ENCODE measurements at places on chromosomes 11 and 22.

DNA sequence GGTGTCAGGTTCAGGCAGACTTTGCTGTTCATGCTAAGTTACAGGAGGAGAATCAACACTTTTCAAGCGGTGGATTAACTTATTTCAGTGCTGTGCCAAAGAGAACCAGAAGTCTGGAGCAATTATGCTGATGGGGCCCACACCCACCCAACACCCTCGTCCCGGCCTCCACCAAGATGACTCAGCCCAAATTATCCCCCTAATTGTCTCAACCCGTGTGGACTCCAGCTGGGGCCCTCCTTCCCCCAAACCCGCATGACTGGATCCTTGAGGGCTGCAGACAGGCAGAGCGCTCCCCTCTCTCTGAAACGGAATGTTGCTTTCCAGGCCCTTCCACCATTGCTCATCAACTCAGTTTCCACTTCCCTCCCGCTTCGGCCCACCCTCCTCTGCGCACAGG lies 34.6 kb upstream of the MN1 start:
- DNase-seq: no peak

DNA sequence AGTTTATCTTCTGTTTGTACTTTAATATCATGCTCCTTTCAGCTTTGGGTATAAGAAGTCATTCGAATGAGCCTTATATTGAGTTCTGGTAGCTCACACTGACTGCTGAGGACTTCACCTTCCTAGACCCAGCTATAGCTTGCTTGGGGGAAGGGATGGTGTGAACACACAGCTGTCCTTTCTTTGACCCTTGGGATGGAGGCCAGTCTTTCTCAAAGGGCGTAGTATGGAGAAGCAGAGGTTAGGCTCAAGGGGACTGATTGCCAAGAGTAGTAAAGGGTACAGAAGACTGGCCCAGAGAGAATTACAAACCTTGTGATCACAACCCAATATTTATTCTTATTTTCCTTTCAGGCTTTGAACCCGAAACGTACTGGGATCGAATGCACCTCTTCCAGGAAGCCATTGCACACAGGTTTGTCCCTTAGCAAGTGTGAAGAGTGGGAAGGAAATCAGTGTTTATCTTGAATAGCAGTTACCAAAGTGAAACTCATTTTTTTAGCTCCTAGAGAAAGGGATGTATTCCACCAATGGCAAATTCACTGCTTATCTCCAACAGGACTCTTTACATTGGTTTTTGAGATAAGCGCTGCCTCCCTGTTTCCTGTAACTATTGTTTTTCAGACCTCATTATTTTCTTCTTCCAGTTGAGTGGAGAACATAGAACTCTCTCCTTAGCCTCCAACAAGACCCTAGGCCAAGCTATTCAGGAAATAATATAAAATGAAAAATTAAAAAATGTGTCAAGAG lies 42.8 kb upstream of the YWHAH start:
- DNase-seq: no peak

- peak; percentile 25 for DNase-seq
Measured at GRCh38 chr11:44565953-44566949, 788 bp downstream of the CD82 start.

DNA sequence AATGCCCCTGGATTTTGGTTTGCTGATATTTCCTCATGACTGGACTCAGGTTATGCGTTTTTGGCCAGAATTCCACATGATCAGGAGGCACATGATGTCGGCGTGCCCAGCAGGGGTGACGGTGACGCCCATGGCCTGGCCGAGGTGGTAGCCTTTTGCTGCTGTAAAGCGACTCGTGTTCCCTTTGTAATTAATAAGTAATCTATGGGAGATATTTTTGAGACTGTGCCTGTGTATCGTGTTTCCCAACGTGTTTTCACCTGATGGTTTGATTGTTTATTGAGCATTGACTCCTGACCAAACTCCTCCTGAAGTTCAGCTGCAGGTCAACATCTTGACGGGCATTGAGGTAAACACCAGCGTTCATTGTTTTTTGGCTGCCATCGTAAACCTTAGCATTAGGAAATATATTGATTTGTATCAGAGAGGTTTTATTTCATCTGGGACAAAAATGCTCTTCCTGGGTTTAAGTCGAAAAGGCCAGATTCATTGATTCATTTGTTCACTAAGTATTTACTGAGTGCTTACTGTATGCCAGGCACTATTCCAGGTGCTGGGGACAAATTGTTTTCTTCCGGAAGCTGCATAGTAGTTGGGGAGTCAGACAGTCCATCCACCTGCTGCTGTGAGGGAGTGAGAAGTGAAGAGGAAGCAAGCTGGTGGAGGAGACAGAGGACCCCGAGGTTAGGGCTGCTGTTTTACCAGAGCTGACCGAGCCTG lies 23.6 kb downstream of the DCPS start:
- no peak for DNase-seq

DNA sequence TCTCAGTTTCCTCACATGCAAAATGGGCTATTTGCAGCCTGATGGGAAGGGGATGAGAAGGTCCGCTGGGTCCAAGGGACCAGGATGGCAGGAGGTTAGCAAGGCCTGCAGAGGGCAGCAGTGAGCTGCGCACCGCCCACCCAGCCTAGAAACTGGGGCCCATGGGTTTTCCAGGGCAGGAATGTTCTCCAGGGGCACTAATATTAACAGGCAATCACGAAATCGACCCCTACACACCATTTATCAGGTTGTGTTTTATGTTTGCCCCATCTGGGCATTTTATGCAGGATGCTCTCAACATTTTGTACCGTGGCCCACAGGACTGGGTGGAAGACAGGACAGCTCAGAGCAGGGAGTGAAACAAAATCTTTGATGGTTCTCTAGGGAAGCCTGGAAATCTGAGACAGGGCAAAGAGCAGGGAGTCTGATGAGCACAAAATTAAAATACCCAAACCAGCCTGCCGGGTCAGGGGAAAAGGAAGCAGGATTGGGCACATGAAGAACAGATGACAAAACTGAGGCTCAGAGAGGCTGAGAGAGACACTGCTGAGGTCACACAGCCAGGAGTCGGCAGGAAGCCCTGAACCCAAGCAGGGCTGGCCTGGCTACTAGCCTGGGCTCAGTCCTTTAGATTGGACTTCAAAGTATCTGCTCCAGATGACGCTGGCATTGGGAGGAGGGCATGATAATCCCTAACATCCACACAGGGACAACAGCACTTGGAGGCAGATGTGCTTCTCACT lies 1.6 kb upstream of the BCR start:
- DNase-seq: no peak

DNA sequence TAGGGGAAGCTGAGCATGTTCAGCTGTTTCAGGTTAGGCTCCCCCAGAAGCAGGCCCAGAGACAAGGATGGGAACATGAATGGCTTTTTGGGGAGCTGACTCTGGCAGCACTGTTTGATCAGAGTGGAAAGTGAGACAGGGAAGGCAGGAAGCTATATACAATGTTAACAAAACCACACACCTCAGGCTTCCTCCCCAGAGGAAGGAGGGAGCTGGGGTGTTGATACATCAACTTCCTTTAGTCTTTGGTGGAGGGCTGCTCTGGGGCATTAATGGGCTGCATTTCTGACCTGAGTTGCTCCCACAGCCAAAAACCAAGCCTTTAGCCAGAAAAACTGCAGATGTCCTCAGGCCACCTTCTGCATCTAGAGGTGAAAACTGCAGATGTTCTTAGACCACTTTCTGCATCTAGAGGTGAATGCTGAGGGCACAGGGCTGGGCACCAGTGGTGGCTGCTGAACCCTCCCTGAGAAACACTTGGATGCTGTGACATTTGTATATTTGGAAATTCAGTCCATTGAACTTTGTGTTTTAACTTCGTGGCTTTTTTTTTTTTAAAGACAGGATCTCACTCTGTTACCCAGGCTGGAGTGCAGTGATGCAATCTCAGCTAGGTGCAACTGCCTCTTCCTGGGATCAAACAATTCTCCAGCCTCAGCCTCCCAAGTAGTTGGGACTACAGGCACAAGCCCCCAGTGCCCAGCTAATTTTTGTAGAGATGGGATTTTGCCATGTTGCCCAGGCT lies 49.9 kb downstream of the KIAA1671 start:
- DNase-seq: no peak

GRCh38 chr22:17921871-17922821 lies 102.2 kb downstream of the MICAL3 start:
- no peak for DNase-seq

- no peak for DNase-seq
Measured at GRCh38 chr11:61771985-61772455, 19.6 kb downstream of the MYRF start.

- no peak for DNase-seq
Measured at GRCh38 chr11:10358696-10359095, 53.8 kb downstream of the ADM start.

- no peak for DNase-seq
Measured at GRCh38 chr11:44349328-44349727, 39.4 kb upstream of the ALX4 start.

DNA sequence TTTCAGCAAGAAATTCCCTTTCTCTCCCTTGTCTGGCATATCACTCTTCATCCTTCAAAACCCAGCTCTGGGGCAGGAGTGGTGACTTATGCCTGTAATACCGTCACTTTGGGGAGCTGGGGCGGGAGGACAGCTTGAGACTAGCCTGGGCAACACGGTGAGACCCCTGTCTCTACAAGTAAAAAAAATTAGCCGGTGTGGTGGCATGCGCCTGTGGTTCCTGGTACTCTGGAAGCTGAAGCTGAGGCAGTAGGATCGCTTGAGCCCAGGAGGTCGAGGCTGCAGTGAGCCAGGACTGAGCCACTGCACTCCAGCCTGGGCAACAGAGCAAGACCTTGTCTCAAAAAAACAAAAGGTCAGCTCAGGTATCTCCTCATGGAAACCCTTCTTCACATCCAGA lies 1.4 kb upstream of the RCE1 start:
- no peak for DNase-seq

DNA sequence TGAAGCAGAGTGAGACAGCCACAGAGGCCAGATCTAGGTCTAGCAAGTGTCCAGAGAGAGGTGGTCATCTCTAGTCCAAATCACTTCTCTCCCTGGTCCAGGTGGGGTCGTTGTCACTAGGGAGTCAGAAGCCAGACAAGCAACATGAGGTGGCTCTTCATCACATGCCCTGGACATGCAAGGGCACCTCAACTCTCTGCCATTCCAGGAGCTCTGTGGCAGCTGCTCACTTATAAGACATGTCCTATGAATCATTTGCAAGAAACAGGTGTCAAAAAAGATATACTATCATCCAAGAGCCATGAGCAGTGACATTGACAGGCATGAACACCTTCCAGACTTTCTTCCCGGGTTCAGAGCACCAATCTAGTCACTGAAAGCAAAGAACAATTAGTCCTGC lies 130.8 kb downstream of the GALNT18 start:
- no peak for DNase-seq

DNA sequence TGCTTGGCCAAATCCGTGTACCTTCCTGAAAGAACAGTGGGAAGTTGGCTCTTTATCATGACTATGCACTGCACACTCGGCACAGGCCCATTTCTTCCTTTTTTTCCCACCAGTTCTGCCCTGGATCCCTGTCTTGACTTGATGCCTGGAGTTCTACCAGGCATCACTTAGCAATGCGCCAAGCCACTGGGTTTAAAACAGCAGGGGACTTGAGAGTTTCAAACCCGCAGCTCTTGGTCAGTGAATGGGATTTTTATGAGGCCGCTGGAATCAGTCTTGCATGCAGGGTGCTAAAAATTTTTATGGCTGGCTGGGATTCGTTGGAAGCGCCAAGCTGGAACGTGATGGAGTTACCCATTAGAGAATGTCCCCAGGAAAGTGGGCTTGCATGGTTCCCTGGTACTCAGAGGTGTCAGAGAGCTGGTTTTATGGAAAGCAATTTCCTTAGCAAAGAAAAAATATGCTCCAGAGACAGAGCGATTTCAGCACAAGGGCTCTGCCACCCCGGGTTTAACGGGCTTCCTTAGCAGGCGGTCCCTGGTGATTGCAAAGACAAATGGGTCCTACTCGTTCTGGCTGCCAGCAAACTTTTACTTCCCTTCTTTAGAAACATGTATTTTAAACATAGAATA lies 432.9 kb downstream of the TENM4 start:
- DNase-seq: no peak

DNA sequence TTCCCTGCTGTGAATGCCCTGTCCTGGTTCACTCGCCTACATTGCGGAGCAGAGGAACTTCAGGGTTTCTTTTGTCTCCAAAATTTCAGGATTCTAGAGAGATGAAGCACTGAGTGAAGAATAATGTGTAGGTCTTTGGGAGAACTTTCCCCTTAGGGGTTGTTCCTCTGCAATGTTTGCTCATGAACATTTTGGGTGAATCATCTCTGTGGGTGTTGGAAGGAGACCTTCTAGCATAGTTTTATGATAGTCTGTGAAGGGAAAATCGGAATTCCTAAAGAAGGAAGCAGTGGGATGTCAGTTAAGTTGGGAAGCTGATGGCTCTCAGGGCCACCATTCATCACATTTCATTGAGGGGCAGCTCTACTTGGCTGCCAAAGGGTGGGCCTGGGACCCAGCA lies 64.8 kb downstream of the MIAT start:
- DNase-seq: no peak

GRCh38 chr11:27754035-27755017 lies 54.1 kb upstream of the BDNF start:
- no peak for DNase-seq

DNA sequence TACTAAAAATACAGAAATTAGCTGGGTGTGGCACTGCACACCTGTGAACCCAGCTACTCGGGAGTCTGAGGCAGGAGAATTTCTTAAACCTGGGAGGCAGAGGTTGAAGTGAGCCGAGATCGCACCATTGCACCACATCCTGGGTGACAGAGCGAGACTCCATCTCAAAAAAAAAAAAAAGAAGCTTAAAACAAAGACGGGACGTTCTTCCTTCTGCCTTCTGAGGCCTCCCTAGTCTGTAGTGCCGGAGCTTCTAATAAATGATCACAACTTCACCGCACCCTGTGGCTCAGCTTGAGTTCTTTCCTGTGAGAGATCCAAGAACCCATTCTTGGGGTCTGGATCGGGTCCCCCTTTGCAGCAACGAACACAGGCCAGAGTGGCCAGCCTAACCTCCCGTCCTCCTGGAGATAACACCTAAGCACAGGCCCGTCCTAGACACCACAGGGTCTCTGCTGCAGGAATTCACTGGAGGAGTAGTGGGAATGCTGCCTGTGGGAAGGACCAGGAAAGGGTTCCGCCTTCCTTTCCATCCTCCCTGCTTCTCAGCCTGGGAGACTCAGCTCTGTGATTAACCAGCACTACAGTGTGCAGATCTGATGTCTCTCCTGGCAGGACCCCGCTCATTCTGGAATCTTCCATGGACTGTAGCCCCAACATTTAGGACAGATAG lies 2.2 kb upstream of the APOBEC3H start:
- DNase-seq: no peak

DNA sequence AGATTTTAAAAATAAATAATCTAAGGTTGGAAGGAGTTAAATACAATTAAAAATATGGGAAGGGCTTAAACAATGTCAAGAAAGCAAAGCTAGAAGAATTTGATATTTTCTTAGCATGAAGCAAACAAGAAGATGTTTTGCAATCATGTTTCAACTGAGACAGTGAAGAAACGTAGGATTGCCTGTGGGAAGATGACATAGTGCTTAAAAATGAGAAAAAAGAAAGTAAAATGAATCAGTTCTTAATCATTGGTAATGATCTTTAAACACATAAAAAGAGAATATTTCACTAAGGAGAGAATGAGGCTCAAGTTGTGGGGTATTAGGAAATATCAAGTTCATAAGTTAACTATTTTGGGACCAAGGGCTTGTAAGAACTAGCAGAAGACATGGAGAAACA lies 855.0 kb downstream of the METTL15 start:
- DNase-seq: no peak

- DNase-seq: no peak
Measured at GRCh38 chr11:1064167-1064566, 10.5 kb upstream of the MUC2 start.

All from NCI-H2081 treated with DMSO at 0.1 percent for 48 hours (cell line).